ENCODE measurements at places on chromosomes 3 and 15.

DNA sequence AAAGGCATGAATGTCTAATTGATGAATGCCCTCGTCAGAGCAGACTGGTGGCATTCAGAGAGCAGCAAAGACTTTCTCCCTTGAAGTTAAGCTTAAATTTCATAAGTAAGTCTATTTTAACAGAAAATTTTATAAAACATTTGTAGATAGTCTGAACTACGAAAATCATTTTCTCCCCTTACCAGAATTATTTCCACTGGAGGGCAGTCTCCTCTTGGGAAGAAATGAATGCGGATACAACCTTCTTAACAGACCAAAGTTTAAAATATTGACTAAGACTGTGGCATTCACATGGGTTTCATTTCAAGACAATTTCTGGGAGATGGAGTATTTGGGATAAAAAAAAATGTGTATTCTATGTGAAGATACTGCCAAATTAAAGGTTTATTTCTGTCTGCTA, 669.0 kb downstream of the FHIT start:
- DNase-seq = no peak

DNA sequence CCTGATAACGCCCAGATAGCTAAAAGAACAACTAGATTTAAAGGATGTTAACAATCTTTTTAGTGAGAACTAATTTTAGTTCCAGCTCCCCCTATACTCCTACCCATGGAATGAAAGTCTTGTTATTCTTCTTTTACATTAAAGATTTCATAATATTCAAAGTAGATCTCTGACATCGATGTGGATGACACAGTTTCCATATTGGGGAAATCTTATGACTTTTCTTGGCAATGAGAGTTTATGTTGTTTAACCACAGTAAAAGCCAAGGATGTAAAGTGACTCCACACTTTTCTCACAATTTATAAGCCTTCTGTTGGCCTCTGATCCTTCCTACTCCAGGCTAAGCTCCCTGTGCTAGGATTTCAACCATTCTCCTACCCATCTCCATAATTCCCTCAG, 332.6 kb upstream of the KCNMB2 start:
- DNase-seq = no peak

DNA sequence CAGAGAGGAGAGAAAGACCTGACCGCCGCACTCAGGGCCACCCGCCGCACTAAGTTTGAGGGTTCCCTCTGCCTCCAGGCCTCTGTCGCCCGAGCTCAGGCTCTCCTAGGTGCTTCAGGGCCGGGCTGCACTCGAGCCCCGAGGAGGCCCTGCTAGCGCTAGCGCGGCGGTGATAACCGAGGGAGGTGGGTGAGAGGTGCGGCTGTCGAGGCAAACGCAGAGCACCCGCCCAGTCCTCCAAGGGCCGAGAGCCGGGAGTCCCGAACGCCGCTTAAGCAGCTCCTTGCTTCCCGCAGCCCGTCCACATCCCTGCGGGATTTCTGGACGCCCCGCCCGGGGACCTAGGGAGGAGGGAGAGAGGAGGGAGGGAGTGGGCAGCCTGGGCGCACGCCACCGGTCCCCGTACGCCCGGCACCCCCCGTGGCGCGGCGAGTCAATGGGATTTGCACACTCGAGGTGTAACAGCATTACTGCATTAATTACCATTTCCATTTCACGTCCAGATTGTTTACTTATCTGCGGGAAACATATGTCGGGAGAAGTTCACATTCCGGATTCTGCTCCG, 6.8 kb downstream of the SOX14 start:
- no peak for DNase-seq

DNA sequence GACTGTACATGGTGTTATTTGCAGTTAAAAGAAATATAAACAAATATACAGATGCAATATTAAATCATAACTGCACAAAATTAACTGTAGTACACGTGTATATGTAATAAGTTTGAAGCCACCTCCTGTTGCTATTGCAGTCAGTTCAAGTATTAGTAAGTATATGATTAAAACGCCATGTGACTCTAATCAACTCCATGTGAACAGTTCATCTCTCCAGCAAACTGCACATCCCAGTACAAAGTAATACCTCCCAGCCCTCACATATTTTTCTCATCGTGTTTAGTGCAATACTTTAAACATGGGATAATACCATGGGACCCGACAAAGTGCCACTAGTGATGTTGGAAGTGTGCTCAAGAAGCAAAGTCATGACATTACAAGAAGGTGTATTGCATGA, 34.6 kb downstream of the PDCD10 start:
- DNase-seq = no peak

DNA sequence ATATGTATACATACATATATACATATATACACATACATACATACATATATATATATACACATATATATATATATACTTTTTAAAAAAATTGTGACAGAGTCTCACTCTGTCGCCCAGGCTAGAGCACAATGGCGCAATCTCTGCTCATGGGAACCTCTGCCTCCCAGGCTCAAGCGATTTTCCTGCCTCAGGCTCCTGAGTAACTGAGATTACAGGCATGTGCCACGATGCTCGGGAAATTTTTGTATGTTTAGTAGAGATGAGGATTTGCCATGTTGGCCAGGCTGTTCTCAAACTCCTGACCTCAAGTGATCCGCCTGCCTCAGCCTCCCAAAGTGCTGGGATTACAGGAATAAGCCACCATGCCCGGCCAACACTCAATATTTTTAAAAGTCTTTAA, 302.5 kb downstream of the UNC13C start:
- no peak for DNase-seq

Measured in activated CD4-positive, alpha-beta T cell treated with anti-CD3 and anti-CD28 coated beads for 24 hours (primary cell).